Stimulated activated CD4-positive, alpha-beta T cell treated with anti-CD3 and anti-CD28 coated beads, Interleukin-12 subunit alpha, Interleukin-12 subunit beta, amount 100 ng/mL, for 24 hours (primary cell): ENCODE measurements at places on chromosomes 7 and 10.

DNA sequence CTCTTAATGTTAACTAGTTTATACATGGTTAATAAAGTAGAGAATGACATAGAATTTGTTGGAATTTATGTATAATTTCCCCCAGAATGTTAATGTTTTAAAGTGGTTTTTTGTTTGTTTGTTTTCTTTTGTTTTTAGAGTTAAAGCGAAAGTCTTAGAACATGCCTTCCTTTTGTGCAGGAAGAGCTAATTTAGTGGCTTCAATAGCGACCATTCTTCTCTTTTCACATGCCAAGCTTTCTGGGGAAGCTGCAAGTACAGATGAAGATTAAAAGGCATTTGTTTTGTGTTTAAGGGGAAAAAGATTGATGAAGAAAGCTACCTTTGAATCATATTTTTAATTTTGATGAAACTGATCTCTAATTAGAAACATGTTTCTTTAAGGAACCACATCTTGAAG, 256.3 kb upstream of the CSTF2T start:
- no peak for DNase-seq

GRCh38 chr7:12759151-12759550, 71.7 kb downstream of the ARL4A start:
- no peak for DNase-seq

GRCh38 chr7:142250705-142251104, 7.2 kb downstream of the PRSS58 start:
- DNase-seq: no peak

DNA sequence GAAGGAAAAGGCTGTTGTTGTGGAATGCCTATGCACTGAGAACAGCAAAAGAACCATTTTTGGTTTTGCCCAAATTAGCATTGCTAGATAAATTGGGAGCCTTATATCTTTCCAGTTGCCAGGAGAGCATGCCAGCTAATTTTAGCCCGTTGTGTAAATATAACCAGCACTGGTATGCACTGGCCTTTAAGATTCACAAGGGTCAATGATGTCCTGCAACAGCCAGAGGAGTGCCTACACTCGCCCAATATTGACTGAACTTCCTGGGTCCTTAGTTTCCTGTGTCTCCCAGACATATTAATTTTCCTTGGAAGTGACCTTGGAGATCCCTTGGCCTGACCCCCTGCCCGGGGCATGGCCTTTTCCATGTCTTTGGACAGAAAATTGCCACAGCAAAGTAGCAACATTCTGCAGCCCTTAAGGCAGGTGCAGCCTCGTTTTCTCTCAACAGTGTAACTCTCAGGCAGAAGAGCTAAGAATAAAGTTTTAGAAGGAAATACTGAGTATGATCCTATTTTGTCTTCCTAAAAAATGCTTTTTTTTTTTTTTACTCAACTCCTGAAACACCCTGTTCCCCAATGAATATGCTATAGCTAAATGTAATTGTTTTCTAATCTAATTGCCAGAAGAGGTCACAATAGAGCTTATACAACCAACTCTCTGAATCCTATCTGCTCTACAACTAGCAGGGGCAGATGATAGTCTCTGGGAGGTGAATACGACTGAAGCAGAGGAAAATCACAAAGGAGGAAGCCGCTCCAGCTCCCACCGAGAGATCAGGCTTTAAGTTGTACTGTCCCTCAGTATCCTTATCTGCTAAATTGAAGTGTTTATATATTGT, 131.9 kb upstream of the PCGF5 start:
- no peak for DNase-seq

DNA sequence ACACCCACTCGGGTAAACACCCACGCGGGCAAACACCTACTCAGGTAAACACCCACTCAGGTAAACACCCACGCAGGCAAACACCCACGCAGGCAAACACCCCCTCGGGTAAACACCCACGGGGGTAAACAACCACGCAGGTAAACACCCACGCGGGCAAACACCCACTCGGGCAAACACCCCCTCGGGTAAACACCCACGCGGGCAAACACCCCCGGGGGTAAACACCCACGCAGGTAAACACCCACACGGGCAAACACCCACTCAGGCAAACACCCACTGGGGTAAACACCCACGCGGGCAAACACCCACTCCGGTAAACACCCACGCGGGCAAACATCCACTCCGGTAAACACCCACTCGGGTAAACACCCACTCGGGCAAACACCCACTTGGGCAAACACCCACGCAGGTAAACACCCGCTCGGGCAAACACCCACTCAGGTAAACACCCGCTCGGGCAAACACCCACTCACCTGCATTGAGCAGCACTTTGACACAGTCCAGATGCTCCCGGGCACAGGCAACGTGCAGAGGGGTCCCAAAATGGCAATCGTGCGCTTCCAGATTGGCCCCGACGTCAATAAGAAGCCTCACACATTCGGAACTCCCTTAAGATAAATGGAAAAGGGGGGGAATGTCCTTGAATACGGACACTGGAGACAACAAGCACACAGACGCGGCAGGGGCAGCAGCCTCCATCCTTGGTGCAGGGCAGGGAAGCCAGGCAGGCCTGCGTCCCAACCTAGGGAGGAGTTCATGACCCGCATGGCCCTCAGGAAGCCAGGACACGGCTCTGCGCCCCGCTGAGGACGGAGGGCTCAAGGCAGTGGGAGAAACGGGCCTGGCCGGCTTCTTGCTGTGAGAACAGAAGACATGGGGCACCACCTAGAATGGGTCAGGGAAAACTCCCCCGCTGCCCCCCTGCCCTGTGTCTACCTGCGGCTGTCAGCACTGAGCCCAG, 17.6 kb downstream of the ASB13 start:
- DNase-seq: no peak
